ENCODE measurements at places on chromosomes 4 and X. TPM values are rescaled to one million over a fixed set of nuclear protein-coding genes. Genes with fewer than 3 reads are reported as not detected.

ARMCX2 gene
- total RNA-seq: 7.3 TPM

FRMPD3 gene
- total RNA-seq: not detected

PABPC1L2B gene
- total RNA-seq: not detected

FHDC1 gene
- total RNA-seq: 0.11 TPM

L1CAM gene
- 1.0 TPM for total RNA-seq

IQSEC2 gene
- total RNA-seq: 1.5 TPM

TCEAL6 gene
- not detected for total RNA-seq

GAGE12H gene
- total RNA-seq: not detected

GRXCR1 gene
- total RNA-seq: not detected

TASL gene
- total RNA-seq: 2.8 TPM

RAB33A gene
- total RNA-seq: 9.7 TPM

GAB3 gene
- total RNA-seq: 15.6 TPM

RNF212 gene
- 2.3 TPM for total RNA-seq

CAPN6 gene
- not detected for total RNA-seq

SHROOM2 gene
- total RNA-seq: not detected

UCP1 gene
- total RNA-seq: not detected

SYTL4 gene
- total RNA-seq: not detected

OPRPN gene
- total RNA-seq: not detected

CASP3 gene
- total RNA-seq: 24.9 TPM

SLC6A14 gene
- total RNA-seq: not detected

GAGE12E gene
- total RNA-seq: not detected

DUSP21 gene
- total RNA-seq: not detected

F9 gene
- not detected for total RNA-seq

MAGEA2 gene
- not detected for total RNA-seq

UGT2B7 gene
- not detected for total RNA-seq

TRPC3 gene
- not detected for total RNA-seq
